ENCODE measurements at places on chromosomes 4 and X.

DNA sequence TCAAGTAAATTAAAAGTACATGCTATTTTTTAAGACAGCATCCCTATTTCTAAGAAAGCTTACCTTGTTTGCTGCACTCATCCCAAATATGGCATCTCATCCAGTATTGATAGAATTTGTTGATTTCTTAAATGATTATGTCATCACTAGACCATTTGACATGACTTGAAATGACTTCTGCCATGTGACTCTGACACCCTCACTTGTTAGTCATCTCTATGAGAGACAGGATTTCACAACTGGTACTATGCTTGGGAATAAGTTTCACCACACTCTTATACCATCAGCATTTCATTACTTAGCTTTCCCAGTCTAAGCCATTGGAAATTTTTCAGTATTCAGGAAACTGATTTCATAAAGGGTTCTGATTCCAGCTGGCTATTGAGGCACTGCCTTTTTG lies 55.3 kb downstream of the TMPRSS11F start:
- DNase-seq = no peak

GRCh38 chrX:115713460-115713859 lies 152.5 kb downstream of the PLS3 start:
- no peak for DNase-seq

GRCh38 chrX:66015900-66016689 lies 23.8 kb downstream of the VSIG4 start:
- no peak for DNase-seq

- no peak for DNase-seq
Observed at GRCh38 chr4:99879458-99879857, 14.8 kb downstream of the LAMTOR3 start.

DNA sequence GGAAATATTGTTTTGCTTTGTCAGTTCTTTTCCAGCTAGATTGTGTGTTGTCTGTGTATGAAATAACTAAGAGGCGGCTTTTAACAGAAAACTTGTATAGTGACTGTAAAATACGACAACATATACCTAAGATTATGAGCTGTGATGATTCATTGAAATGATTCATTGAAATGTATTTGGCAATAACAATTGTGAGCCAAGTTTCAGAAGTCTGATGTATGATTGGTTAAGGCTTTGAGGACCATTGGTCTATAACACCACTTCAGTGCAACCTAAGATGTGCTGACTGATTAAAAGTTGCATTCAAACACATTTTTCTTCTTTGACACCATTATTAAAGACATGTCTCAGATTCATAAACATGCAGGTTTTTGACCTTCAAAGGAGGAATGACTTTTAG lies 76.6 kb downstream of the PTPN13 start:
- DNase-seq = no peak

- DNase-seq = no peak
Observed at GRCh38 chrX:109733613-109734083, 591 bp upstream of the ACSL4 start.

DNA sequence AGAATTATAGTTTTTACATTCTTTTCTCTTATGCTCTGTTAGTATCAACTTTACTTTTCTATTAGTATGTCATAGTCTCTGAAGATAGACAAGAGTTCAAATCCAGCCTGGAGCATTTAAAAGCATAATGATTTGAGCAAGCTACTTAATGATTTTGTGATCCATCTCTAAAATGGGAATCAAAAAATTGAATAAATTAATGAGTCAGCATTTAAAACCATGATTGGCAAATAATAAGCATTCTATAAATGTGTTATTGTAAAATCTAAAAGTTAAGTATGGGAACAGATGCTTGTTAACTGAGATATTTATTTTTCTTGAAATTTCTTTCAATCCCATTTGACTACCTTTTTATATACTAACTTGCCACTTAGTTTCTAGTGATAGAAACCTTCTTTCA lies 391.6 kb downstream of the PCDH7 start:
- DNase-seq = no peak

DNA sequence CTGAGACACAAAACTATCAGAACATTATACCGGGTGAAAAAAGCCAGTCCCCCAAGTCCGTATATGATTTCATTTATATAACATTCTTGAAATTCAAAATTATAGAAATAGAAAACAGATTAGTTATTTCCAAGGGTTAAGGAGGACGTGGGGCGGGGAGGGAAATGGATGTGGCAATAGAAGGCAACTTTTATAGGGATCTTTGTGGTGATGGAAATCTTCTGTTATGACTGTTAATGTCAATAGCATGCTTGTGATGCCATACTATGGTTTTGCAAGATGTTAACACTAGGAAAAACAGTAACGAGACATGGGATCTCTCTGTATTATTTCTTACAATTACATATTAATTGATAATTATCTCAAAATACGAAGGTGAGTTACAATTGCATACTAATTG lies 96.4 kb downstream of the LNX1 start:
- no peak for DNase-seq

DNA sequence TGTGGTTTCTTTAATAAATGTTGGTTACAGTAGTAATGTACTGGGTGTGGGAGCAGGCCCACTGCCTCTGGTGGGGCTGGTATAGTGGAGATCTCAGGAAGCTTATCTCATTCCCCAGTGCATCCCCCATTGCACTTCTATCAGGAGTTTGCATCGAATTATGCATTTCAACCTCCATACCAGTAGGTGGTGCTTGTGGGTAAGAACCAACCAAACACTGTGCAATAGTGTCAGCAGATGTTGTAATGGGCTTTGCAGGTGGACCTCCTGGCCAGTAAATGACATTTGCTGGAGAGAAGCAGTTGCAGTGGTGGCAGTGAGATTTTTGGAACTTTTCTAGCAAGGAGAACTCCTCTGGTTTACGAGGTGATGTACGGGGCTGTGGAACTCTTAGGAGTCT lies 150.6 kb downstream of the POU3F4 start:
- DNase-seq = no peak

- DNase-seq = no peak
Observed at GRCh38 chrX:68461093-68461492, 27.8 kb upstream of the OPHN1 start.

- peak; percentile 71 for DNase-seq
Observed at GRCh38 chr4:189792924-189793618, 147.6 kb upstream of the FRG1 start.

GRCh38 chrX:15930585-15930984 lies 76.0 kb upstream of the AP1S2 start:
- DNase-seq = no peak

- no peak for DNase-seq
Observed at GRCh38 chrX:110759785-110760184, 35.8 kb downstream of the CHRDL1 start.

DNA sequence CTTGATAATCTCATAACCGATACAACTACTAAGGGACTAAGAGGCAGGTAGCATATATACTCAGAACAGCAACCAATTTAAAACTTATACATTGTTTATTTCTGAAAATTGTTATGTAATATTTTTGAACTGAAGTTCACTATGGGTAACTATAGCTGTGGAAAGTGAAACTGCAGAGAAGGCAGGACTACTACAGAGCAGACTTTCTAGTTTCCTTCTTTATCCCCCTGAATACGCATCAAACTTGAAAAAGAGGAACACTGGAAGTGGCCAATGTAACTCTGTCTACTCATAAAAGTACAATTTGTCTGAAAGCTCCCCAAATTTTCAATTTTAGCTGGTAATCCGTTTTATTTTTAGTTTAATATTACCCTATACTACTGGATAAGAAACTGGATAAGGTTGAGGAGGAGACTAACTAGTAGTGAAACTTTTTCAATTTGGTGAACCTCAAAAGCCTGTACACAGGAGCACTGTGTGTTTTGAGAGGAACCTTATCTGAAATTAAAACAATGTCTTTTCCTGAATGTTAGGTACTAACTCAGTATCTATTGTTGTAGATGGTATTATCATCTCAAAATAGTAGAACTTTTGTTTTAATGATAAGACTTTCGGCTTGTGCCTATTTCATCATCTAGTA lies 225.8 kb downstream of the GABRG1 start:
- DNase-seq = no peak

DNA sequence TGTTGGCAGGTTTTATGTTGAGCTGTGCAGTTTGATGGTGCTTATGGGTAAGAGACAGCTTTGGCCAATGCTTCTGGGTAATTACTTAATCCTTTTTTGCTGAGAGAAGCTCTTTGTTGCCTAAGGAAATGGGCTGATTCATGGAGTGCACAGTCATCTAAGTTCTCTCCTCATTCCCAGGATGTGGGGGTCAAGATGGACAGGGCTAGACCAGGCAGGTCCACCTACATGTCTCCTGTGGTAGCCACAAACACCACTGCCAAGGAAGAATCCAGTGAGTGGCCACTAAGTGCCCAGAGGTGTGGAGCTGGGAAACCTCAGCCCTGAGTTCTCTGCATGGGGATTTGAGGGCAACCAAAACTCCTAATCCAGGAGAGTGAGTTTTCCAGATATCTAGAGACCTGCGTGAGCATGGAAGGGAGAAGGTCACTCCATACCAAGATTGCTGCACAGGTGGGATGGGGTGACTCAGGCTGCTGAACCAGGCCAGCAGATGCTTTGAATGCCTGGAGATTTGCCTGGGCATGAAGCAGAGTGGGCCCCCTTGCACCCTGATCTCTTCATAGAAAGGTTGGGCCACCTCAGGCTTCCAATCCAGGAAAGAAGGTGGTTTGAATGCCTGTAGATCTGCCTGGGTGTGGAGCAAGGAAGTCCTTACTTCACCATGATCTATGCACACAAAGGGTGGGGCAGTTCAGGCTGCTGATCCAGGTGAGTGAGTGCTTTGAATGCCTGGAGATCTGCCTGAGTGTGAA lies 234.8 kb upstream of the GNPDA2 start:
- no peak for DNase-seq
